Nucleus accumbens (tissue), 56 donors: ENCODE measurements at places on chromosomes 4 and X.

GRCh38 chr4:37568489-37568888 is 117.7 kb downstream of the RELL1 start:
- no peak for DNase-seq

- no peak for DNase-seq
Measured at GRCh38 chr4:79232540-79232939, 93.3 kb downstream of the NAA11 start.

GRCh38 chr4:24395937-24396336 is 188.4 kb downstream of the DHX15 start:
- DNase-seq, result no peak

GRCh38 chr4:80239480-80240150 is 26.8 kb upstream of the FGF5 start:
- no peak for DNase-seq

- peak; percentile 8 for DNase-seq
Measured at GRCh38 chr4:154416190-154416547, 75.4 kb downstream of the DCHS2 start.

GRCh38 chr4:48780865-48781214 is 761 bp upstream of the FRYL start:
- no peak for DNase-seq

DNA sequence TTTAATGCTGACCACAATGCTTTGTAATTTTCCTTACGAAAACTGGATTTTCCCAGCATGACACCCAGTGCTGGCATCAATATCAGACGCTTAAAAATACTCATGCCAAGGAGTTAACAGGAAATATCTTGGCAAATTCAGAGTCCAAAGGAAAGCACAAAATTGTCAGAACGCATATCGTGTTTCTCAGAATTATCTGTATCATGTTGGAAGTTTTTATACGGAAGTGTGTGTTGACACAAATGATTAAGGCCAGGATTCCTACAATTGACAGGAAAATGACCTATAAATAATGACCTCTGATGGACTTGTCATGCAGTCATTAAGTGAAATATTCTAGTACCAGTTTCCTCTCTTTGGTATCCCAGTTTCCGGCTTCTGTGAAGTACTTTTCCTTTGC is 132.1 kb upstream of the TLL1 start:
- DNase-seq, result no peak

DNA sequence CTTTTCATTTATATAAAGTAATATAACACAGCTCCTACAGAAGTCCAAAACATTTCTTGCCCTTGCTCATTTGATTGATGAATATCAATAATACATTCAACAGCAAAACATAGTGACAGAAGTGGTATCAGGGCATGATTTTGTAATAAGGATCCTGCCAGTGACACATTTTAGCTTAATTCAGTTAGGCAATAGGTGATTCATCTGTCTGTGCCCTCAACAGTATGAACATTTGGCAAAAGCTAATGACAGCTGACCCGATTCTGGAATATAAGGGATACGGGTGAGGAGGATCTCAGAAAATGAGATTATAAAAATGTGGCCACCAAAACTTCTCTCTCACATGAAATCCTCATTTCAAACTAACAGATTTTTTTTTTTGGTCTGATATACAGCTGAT is 294.0 kb downstream of the CAMK2D start:
- DNase-seq, result no peak

GRCh38 chr4:54333657-54334056 is 104.6 kb downstream of the PDGFRA start:
- DNase-seq, result peak; percentile 7

GRCh38 chrX:41245641-41246040 is 88.3 kb upstream of the DDX3X start:
- no peak for DNase-seq

DNA sequence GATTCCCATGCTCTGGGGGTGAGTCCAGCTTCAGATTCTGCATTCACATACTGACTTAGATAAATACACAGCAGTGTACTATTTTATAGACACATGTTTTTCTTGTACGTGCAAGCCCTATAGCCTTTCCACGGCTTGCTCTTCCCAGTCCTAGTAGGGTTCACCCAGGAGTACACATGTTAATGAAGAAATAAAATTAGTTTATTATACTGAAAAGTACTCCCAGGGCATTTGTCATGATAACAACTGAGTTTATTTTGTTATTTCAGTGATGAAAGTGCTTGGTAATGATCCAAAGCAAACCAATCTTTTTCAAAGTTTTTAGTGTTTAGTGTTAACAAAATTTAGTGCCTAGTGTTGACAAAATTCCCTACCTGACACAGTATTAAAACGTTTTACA is 21.3 kb downstream of the MAPK10 start:
- no peak for DNase-seq

GRCh38 chrX:12947545-12948235 is 27.2 kb upstream of the TMSB4X start:
- DNase-seq, result no peak
